ENCODE measurements at places on chromosomes 12 and 14. TPM values are rescaled to one million over a fixed set of nuclear protein-coding genes. Genes with fewer than 3 reads are reported as not detected.

The ESR2 gene
- 0.29 TPM for polyA plus RNA-seq

The ABCD2 gene
- 0.06 TPM for polyA plus RNA-seq

DNA sequence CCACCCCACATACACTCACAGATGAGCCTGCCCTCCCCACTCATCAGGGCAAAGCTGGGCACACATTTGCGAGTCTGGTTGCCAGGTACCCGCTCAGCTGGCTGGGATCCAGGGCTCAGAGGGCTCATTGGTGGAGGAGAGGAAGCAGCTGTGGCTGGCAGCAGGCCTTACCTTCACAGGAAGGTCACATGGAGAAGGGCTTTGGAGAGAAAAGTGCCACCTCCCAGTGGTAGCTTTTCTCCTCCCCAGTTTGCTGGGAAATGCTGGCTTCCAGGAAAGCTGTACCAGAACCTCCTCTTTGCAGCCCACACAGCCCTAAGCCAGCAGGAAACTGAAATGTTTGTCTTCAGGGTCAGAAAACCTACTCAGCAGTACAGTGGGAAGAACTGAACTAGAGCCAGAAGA, 55.6 kb downstream of the LGMN start:
- DNase-seq = no peak

DNA sequence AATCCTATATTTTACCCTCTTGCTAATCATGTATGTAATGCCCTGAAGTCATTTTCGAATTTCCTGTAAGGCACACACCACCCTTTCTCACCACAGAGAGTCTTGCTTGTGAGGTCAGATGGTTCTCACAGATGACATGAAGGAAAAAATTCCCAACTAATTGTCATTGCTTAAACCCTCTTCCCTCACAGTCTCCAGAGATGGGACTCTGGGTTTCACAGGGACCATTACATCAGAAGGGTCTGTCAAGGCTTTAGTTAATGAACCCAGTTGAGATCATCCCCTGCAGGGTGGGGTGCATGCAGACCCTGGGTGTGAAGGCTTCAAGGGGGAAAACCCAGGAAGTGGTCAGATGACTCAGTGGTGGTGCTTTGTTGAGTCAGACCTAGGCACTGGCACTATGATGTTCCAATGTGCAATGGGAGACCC, 229.6 kb downstream of the BCAT1 start:
- DNase-seq = no peak

DNA sequence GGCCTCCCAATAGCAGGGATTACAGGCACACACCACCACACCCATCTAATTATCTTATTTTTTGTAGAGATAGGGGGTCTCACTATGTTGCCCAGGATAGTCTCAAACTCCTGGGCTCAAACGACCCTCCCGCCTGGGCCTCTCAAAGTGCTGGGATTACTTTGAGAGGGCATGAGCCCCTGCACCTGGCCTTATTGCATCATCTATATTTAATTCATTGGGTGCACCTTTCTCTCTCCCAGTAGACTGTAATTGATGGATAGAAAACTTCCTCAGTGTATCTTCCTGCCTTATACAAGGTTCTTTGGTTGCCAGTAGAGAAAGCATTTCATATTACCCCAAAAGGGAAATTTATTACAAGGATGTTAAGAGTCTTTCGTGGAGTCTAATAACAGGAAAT, 8.9 kb upstream of the MORN3 start:
- DNase-seq = no peak

- no peak for DNase-seq
Observed at GRCh38 chr12:109735825-109736551, 22.4 kb downstream of the FAM222A start.

DNA sequence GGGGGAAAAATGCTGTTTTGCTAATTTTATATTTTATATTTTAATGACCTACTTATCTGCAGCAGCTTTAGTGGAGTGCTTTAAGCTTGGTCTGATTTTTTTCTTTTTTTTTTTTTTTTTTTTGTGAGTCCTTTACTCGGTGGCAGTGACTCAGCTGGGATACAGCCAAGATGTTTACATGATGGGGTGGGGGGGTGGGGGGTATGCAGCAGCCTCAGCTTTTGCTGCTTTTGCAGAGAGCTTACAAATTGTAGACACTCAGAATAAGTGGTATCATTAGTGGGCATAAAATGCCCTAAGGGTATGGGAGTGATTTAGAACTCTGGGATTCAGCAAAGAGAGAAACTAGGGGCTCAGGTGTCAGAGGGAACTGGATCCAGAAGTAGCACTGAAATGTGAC, 38.2 kb upstream of the ARHGAP5 start:
- DNase-seq = no peak

- no peak for DNase-seq
Observed at GRCh38 chr12:124336742-124337520, 42.0 kb downstream of the RFLNA start.

- no peak for DNase-seq
Observed at GRCh38 chr12:93723568-93723930, 46.4 kb downstream of the CRADD start.

DNA sequence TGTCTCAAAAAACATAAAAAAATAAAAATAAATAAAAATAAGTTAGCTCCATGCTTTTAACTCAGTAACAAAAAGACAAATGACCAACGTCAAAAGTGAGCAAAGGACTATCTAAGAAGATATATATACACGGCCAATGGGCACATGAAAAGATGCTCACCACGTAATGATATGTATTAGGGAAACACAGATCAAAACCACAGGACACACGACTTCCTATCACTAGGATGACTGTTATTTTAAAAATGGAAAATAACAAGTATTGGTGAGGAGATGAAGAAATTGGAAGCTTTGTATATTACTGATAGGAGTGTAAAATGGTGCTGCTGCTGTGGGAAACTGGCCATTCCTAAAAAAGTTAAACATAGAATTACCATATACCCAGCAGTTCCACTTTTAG, 20.2 kb upstream of the P2RX7 start:
- no peak for DNase-seq

- no peak for DNase-seq
Observed at GRCh38 chr12:124109760-124110159, 136.7 kb downstream of the ZNF664 start.

DNA sequence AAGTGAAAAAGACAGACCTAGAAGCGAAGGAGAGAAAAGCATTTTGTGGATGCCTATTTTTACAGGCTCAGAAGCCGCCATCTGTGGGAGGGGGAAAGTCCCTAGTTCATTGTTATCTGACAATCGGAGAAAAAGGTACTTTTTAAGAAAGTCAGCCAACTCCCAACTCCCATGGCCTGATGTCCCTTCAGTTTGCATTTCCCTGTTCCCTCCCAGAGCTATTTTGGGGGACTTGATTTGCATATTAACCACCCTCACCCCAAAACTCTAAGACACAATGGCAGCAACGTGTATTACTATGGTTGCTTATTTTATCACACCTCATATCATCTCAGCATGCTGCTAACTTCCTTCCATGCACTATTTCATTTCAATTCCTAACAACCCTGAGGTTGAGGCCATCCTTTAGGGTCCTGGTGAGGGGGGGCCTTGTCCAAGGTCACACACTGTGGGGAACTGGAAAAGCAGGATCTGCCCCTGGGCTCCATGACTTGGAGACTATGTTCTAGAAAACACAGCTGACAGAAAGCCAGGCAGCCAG, 18.7 kb downstream of the HVCN1 start:
- DNase-seq = no peak

Data from forelimb muscle (tissue), 1 donor.